ENCODE measurements at places on chromosomes 2 and 18.

DNA sequence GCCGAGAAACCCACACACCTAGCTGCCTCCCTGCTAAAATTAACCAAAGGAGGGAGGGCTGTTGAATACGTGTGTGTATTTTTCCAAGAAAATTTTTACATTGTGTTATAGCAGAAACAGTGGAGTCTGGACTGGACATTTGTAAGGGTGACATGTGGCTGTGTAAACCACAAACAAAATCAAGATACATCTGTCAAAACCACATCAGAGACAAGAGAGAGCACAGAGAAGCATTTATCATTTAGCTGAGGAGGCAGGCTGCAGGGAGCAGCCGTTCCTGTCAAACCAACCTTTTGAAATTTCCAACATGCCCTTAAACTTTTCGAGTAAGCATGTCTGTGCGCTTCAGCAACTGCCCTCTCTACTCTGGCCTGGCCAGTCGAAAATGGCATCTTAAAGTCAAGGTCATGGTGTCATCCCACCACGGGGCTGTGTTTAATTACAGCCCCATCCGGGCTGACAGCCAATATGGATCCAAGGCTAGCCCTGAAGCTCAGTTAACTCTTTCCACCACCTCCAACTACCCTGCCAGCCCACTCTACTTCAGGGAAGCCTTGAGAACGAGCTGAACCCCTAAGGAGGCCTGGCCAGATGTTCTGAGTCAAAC is 8.4 kb downstream of the BCL11A start:
- no peak for DNase-seq

DNA sequence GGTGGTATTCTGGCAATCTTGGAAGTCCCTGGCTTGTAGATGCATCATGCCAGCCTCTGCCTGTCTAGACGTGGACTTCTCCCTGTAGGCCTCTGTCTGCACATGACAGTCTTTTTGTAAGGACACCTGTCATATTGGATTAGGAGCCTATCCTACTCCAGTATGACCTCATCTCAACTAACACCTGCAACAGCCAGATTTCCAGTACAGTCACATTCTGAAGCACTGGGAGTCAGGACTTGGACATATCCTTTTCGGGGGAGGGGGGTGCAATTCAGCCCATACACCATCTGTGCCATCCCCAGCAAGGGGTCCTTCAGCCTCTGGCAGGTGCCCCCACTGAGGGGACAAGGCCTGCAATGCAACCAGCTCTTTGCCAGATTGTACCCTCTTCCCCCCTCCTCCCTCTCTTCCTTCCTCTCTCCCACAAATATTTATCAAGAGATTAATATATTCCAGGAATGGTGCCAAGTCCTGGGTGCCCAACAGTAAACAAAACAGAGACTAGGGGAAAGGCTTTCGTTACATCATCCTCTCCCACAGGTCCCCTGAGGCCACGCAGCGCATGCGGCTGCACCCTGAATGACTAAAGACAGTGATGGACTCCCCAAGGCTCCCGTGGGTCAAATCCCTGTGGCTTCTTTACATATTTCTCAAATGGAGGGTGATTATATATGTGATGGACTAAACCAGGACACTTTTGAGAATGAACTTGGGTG is 20.5 kb upstream of the MYCN start:
- DNase-seq, result no peak

DNA sequence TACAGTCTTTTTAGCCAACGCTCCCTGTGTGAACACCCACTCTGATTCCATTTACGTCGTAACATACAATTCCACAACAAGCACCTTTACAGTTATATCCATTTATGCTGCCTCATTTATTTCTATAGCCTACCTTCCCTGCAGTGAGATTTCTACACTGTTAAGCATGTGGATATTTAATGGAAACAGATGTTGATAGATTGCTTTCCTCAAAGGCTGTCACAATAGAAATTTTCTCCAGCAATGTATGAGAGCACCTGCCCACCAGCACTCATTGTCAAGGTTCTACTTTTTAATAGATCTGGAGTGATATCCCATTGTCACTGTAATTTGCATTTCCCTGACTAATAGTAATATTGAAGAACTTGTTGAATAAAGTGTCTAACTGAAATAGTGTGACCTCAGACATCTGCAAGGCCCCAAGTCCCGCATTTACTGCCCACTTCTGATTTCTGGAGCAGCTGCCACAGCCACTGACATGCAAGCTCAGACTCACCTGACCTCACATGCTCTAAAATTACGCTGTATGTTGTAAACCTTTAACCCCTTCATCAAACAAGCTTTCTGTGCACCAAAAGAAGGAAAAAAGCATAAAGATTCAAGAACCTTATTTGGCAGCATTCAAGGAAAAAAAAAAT is 295.1 kb downstream of the CNTNAP5 start:
- no peak for DNase-seq

GRCh38 chr2:136121204-136121910 is 3.4 kb upstream of the CXCR4 start:
- no peak for DNase-seq

DNA sequence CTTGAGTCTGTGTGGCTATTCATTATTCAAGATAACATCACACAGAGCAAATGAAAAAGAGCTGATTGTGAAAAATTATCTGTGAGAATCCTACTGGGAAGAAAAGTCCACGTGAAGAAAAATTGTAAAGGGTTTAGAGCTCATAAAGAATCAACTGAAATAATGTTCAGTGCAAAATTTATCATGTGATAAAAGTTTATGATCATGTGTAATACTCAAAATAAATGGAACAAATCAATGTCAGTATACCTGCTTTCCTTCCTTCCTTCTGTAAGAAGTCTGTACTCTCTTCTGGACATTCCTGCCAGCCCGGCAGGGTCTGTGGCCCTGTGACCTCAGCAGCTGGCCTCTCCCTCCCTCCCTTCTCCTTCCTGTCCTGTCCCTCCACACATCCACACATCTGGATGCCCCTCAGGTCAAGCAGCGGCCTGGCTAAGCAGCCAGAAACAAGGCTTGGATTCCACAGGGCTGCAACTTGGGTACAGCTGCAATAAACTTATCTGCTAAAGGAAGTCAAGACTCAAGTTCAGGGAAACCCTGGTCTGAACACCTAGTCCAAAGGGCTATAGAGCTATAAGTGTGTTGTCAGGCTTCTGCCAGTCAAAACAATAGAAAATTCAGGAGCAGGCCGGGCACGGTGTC is 172.1 kb downstream of the MREG start:
- DNase-seq, result peak; percentile 38

DNA sequence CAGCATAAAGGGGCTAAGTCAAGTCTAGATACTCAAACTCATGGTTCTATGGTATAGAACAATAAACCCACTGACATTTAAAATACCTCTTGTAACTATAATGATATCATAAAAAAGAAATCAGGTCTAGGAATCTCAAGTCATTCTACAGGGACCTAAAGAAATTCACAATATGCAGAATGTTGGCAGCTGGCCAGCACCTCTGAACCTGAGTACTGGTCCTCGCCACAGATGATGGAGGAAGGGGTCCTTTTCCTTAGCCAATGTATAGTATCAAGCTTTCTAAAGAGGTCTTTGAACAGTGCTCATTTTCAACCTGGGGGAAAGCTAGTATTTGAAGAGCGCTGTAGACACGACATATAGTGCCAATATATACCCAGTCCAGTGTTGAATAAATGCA is 108.4 kb upstream of the ITGB6 start:
- no peak for DNase-seq

- DNase-seq, result peak; percentile 33
These were observed 228.9 kb upstream of the FOSL2 start for GRCh38 chr2:28163627-28164279.

DNA sequence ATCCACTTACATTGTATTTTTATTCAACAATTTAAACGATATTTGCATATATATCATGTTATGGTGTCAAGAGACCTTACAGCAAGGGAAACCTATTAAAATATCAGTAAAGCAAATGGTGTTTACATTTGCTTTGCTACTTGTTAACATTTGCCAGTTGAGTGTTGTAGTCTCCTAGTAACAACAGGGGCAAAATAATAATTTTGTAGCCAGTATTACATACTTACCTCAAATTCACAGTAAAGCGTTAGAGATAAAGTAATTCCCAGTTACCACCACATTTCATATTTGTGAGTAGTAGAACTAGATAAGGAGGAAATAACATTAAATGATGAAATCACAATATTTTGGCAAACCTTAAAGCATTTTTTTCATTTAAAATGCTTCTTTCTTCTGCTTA is 71.3 kb downstream of the FASTKD2 start:
- DNase-seq, result no peak

GRCh38 chr2:233466991-233467603 is 99.5 kb downstream of the USP40 start:
- DNase-seq, result no peak

DNA sequence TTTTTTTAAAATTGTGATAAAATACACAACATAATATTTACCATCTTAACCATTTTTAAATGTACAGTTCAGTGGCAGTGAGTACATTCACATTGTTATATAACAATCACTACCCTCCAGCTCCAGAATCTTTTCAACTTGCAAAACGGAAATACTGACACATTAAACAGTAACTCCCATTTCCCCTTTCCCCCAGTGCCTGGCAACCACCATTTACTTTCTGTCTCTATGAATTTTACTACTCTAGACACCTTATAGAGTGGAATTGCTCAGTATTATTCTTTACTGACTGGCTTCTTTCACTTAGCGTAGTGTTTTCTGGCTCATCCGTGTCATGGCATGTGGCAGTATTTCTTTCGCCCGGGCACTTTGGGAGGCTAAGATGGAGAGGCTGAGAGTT is 32.6 kb downstream of the FASTKD2 start:
- no peak for DNase-seq

- no peak for DNase-seq
These were observed 300.0 kb upstream of the PIK3C3 start for GRCh38 chr18:41655074-41655473.

DNA sequence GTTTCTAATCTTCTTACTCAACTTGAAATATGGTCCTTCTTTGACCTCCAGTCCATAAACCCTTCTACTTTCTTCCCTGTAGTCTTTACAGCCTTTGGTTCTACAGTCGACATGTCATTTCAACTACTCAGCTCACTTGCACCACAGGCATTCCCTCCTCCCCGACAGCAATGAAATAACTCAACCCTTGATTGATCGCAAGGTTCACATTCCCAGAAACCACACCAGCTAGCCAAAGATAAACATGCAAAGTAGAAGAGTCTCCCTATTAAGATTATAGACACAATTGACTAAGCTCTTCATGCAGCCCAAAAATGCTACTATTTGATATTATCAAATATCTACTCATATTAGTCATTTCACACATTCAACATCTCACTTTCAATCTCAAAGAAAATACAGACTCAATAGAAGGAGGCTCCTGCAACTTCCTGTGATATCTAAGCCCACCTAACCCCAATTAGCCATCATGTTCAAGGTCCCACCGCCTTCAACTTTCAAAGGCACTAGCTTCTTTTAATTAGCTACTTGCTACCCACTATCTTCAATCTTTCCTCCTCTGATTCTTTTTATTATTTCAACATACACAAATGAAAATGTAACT is 50.8 kb downstream of the RTTN start:
- peak; percentile 85 for DNase-seq

DNA sequence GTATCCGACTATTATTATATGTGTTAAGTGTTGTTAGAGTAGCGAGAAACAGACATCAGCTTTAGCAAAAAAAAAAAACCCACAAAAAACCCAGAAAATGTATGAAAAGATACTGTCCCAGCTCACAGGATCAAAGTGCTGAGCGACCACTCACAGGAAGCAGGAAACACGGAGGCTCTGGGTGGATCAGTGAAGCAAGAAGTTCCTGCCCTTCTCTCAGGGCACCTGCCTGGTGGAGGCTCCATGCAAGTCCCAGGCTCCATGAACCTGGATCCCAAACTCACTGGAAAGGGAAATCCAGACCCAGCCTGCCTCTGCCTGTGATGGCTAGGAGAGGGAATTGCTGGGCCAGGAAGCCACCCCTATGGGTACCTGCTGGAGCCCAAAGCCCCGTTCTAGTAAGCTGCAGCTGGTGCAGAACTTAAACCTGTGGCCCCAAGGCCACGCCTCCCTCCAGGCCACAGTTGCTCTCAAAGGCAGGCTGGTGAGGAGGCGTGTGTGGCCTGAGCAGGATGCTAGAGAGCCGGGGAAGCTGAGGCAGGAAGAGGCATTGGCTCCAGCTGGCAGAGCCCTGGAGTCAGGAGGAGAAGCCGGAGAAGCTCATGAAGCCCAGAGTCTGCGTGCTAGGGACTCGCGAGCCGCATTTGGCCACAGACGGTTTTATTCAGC is 63.5 kb upstream of the TAF1B start:
- no peak for DNase-seq

GRCh38 chr2:200736646-200737274 is 75.0 kb upstream of the BZW1 start:
- no peak for DNase-seq

DNA sequence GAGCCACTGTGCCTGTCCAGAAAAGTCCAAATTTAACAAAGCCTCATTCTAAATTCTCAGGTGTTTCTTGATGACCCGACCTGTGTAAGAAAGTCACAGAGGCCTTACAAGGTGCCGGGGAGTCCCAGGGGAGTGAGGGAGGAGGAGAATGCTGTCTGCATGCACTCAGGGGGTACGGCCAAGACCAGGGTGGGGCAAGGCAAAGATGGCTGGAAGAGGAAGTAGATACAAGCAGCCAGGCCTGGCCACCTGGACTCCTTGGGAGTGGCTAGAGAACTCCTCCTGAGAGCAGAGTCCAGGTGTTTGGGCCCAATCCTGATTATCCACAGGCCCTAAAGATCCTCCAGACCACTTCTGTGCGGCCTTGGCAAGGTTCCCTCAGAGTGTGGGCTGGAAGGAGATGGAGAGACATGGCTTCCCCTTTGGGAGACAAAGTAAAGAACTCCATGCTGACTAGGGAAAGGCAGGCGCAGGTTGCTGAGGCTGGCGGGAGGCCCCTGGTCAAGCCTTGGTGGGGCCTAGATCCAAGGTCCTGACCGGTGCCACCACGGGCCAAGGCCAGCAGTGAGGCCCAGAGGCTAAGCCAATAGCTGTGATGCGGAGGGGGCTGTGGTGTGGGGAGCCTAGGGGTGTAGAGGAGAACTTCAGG is 74.7 kb downstream of the COPS8 start:
- DNase-seq, result no peak

DNA sequence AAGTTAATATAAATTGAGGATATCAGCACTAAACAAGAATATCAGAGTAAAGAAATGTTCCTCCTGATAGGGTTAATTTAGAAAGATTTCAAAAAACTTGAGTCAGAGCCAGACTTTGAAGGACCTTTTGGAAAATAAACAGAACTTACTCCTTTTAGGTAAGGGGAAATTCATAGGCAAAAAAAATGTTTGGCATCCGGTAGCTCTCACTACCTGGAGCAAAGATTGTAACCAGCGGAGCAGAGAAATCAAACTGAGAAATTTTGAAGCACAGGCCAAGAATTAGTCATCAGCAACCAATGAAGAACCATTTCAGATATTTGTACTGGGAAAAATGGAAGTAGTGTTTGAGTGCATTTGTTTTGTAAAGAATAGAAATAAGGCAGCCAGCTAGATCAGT is 113.0 kb downstream of the ICA1L start:
- DNase-seq, result no peak

GRCh38 chr18:62809900-62810299 is 94.6 kb downstream of the PHLPP1 start:
- DNase-seq, result no peak

Measured in AG10803 (cell line).